Activated T-helper 1 cell treated with anti-CD3 and anti-CD28 coated beads, Interleukin-2, amount 50 U/mL, for 16 hours (primary cell): ENCODE measurements at places on chromosomes 7 and 10.
A peak's percentile ranks its signal among the peaks of the same experiment; 100 is the strongest.

GRCh38 chr10:88755753-88756152 lies 4.1 kb upstream of the LIPN start:
- no peak for DNase-seq

DNA sequence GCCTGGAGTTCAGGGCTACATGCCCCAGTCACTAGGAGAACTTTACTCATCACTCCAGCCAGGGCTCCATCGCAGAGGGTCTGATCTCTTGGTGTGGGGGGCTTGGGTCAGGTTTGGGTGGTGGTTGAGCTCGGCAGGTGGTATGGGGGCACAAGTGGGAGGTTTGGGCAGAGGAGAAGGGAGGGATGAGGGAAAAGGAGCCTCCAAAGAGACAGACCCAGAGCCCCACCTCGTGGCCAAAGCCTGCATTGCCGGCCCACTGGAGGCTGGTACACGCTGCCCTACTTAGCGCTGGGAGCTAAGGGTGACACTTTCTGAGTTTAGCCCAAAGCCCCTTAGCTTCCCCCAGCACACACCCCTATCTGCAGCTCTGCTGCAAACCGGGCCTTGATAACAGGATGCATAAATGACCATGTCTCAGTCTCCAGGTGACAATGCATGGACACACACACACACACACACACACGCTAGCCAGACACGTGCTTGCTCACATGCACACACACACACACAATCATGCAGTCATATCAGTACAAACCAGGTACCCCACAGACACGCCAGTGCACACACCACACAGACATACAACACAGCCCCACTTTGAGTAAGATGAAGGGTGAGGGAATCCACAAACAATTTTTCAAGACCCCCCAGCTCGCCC lies 14.7 kb downstream of the LZTS2 start:
- DNase-seq, result peak; percentile 42

DNA sequence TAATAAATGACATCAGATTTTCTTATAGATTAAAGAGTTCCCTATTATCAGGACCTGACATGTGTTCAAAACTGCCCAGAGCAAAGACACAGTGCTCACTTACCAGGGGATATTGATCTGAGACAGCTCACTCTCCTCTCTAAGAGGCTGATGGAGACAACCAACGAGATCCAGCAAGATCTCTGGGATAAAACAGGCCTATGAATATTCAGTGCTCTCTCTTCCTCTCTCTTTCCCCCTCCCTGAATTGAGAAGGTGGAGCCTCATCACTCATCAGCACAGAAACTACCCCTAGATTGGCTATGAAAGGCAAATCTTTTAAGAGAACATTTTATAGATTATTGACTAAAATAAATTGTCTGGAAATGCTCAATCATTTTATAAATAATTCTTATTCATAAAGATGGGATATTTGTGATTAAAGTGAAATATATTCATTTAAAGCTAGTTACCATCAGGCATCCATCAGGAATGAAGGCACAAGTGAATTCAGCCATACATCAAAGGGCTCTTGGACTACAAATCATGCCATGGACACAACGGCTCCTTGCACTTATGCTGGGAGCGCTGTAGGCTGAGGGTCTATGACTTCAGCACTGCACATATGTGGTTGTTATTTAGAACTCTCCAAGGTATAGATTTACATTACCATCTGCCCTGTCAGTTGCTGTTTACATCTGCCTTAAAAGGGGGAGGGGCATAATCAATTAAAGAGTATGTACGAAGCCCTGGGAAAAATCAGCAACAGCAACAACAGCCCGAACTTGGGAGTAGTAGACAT lies 3.4 kb upstream of the PPP1R17 start:
- DNase-seq, result no peak

DNA sequence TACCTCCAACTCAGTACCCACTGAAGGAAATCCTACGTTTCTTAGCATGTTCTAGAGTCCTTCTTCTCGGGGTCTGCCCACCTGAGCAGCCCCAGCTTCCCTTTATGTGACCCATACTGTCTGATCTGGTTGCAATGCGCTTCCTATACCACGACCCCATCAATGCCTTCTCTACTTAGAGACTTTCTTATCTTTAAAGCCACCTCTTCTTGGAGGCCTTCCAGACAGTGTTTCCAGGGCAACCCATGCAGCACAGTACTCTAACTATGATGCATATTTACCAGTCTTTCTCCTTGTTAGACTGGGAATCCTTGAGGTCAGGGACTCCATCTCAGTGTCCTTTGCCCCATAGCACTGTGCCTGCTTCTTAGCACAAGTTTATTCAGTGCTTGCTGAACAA lies 54.5 kb upstream of the SLF2 start:
- DNase-seq, result no peak

- DNase-seq, result no peak
These were observed 1346.3 kb downstream of the REEP3 start for GRCh38 chr10:64867501-64867962.

DNA sequence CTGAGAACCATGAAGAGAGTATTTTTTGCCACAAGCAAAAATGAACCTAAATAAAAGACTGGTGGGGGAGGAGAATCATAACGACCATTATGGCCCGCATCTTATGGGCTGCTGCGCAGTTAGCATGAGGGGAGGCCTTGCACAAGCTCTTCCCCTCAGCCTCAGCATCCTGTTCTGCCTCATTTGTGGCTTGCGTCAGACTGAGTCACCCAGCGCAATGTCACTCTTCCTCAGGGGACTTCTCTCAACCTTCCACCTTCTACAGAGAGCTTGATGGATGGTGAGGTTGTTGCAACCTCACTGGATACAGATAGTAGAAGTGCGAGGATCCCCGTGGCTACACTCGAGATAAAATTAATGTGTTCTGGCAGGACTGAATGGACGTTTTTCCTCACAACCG lies 16.8 kb upstream of the GPR15LG start:
- no peak for DNase-seq

- DNase-seq, result no peak
These were observed 88.1 kb downstream of the VOPP1 start for GRCh38 chr7:55484241-55484640.

- no peak for DNase-seq
These were observed 4.4 kb downstream of the EVX1 start for GRCh38 chr7:27247000-27247399.

- DNase-seq, result no peak
These were observed 11.9 kb upstream of the ZMIZ1 start for GRCh38 chr10:79056736-79057391.

DNA sequence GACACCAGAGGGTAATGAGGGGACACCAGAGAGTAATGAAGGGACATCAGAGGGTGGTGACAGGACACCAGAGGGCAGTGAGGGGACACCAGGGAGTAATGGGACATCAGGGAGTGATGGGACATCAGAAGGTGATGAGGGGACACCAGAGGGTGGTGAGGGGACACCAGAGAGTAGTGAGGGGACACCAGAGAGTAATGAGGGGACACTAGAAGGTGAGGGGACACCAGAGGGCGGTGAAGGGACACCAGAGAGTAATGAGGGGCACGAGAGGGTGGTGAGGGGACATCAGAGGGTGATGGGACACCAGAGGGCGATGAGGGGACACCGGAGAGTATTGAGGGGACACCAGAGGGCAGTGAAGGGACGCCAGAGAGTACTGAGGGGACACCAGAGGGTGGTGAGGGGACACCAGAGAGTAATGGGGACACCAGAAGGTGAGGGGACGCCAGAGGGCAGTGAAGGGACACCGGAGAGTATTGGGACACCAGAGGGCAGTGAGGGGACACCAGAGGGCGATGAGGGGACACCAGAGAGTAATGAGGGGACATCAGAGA lies 10.6 kb downstream of the NACAD start:
- no peak for DNase-seq

GRCh38 chr10:89347701-89348457 lies 20.1 kb downstream of the IFIT3 start:
- DNase-seq, result no peak

DNA sequence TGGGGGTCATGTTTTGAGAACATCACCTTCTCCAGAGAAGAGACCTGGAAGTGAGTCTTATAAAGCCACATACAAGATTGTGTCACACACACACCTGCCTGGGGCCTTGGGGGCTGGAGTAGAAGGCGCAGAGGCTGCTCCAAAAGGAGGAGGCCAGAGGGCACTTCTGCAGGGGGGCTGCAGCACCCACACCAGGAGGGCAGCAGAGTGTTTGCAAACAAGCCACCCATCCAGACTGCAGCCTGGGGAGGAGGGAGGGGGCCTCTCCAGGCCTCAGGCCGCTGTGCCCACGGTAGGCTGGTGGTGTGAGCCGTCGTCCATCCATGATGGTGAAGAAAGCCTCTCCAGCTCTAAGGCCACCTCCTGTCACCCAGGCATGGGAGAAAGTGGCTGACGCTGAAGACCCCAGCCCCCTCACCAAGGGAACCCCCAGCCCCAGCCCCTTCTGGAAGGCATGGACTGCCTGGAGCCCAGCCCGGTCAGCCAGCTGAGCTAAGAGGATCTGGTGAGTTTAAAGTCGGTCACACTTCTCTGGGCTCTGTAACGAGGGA lies 77.5 kb downstream of the FOXL3 start:
- no peak for DNase-seq

DNA sequence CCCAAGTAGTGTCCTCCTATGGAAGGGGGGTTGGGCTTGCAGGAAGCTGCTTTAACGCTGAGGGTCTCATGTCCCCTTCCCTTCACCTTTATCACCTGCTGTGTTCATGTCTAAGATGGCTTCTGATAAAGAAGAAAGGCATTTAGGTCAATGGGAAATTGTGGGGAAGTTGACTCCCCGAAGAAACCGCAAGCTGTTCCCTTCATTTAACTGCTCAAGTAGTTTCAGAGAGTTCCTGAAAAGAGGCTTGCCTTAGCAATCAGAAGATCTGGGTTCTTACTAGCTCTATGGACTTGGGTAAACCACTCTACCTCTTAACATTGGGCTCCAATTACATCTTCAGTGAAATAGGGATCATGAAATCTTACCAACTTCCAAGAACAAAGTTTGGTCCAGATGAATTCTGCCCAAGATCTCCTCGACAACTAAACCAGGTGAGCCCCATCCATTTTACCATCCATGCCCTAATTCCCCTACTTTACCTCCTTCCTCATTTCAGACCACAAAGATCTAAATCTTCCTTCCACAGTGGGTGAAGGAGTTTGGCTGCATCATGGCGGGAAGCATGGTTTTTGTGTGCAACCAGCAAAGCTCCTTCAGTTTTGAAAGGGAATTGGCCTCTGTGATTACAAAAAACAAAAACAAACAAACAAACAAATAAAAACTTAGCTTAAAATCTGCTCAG lies 30.4 kb upstream of the UCN3 start:
- no peak for DNase-seq

GRCh38 chr7:110623436-110623835 lies 467.5 kb upstream of the LRRN3 start:
- no peak for DNase-seq

GRCh38 chr10:33143160-33143728 lies 185.2 kb upstream of the ITGB1 start:
- peak; percentile 33 for DNase-seq
